ENCODE measurements at places on chromosomes 2 and 18.

DNA sequence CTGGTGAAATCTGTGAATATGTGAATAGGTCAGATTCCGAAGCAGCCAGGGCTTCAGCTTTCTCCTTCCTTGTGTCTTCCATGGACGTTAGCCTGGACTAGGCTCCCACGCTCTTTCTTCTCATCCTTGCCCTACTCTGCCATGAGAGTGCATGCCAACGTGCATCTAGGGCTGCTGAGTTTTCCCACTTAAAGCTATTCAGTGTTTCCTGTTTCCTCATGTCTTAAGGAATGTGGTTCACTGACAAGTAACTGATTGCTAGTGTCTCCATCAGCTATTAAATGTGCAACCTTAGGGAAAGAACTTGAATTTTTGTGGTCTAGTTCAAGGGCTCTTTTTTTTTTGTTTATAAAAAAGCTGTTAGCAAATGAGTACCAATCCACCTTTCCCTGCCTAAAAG, 642.3 kb upstream of the LINC00305 start:
- DNase-seq: no peak

- no peak for DNase-seq
Observed at GRCh38 chr2:7672685-7673071, 755.5 kb downstream of the RNF144A start.

- no peak for DNase-seq
Observed at GRCh38 chr2:234256516-234256915, 206.0 kb downstream of the SPP2 start.

- DNase-seq: no peak
Observed at GRCh38 chr2:188969236-188969635, 4.9 kb upstream of the COL3A1 start.

DNA sequence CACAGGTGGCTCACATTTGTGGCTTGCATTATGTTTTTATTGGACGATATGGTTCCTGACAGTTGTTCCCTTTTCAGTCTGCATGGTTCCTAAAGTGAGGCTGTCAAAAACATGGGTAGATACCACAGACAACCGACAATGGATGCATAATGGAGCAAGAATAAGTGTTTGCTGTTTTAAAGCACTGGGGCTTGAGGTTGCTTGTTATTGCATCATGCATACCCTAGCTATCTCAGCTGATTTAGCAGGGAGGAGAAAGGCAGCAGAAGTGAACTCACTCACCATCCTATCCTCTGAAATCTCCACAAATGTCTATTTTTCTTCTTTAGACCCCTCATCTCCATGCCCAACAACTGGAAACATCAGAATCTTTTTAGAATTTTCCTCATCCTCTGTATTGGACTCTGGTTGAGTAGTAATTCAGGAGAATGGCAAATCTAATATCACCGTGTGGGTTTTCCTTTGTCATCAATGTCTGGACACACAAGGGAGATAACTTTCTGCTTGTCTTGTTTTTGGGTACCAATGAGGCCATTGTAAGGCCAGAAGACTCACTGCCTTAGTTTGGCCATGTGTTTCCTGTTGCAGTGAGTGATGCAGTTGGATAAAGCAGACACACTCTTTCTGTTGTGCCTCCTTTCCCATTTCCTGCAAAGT, 46.7 kb downstream of the FBXO48 start:
- no peak for DNase-seq

DNA sequence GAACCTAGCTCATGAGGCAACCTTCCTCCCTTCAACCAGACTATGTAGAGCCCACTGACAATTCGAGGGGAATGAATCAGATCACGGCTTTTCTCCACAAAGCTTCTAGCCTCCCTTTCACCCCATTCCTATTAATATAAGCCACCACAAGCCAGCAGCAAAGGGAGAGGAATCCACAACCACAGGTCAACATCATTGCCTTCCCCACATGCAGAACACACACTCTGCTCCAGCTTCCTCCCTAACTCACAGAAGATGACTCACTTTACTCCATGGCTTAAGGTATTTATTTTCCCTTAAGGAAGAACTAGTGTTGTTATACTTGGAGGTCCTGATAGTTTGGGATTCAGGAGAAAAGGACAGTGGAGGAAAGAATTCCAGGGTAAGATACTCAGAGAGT, 272.2 kb downstream of the C1D start:
- DNase-seq: no peak

GRCh38 chr2:1350111-1350510, 63.2 kb upstream of the TPO start:
- no peak for DNase-seq

- no peak for DNase-seq
Observed at GRCh38 chr2:74078466-74078865, 69.2 kb downstream of the BOLA3 start.

GRCh38 chr2:101782427-101782792, 84.9 kb downstream of the MAP4K4 start:
- no peak for DNase-seq

- no peak for DNase-seq
Observed at GRCh38 chr2:106596844-106597243, 109.7 kb downstream of the CD8B2 start.

DNA sequence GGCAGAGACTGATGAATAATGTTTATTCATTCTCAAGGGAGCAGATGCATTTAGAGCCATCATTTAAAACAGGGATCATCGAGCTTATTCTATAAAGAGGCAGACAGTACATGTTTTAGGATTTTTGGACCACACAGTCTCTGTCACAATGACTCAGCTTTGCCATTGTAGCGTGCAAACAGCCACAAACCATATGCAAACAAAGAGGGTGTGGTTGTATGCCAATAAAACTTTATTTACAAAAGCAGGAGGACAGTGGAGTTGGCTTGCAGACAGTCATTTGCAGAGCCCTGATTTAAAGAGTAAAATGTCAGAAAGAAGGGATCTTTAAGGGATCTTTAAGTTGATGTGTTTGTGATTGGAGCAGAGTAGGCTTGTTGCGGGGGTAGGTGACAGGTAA, 51.5 kb downstream of the SMIM21 start:
- DNase-seq: no peak

GRCh38 chr2:27655155-27655951, 8.1 kb downstream of the SUPT7L start:
- DNase-seq: no peak

- DNase-seq: no peak
Observed at GRCh38 chr2:77642339-77642738, 120.2 kb upstream of the LRRTM4 start.

DNA sequence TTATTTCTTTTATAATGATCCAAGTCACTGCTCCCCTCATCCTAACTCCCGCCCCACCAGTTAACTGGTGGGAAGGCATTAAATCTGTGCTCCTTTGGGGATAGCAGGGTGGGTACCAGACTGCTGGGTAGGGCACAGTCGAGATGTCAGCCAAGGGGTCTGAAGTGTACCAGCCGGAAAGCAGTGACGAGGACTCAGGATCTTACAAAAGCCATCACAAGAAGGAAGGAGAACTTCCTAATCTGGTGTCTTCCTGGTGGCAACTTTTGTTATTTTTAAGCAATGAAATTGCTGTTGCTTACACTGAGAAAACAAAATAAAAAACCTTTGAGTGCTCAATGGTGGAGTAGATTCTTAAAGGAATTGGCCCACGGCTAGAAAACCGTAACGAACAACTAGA, 97.7 kb downstream of the ALPK2 start:
- no peak for DNase-seq

GRCh38 chr2:42566837-42567321, 1.6 kb upstream of the MTA3 start:
- no peak for DNase-seq

GRCh38 chr2:85033388-85033787, 62.4 kb downstream of the KCMF1 start:
- no peak for DNase-seq

- no peak for DNase-seq
Observed at GRCh38 chr2:115549611-115550130, 1107.2 kb downstream of the DPP10 start.

DNA sequence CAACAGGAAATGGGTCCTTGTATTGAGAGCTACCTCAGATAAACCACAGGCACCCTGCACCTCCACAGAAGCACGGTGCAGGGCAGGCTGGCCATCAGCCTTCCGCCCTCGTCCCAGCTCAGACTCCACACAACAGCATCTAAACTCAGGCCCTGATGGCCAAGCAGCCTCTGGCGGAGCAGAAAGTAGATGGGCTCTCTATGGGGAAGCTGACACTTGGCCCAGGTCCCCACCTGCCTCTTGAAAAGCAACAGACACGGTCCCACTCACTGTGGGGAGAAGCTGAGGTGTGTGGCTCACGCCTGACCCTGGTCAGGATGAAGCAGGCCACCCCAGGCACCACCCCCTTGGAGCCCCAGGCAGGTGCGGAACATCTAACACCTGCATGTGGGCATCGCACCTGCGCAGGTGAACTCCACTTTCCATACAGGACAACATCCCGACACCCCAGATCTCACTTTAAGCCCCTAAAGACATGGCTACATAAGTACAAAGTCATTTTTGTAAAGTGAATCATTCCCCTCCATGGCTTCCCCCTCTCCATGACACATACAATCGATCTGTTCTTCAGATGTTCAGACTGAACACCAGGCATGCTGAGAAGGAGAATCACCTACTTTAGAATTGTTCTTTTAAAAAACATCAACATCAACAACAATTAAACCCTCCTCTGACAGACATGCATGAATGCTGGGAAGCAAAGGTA, 208.4 kb downstream of the ZBTB7C start:
- DNase-seq: no peak

DNA sequence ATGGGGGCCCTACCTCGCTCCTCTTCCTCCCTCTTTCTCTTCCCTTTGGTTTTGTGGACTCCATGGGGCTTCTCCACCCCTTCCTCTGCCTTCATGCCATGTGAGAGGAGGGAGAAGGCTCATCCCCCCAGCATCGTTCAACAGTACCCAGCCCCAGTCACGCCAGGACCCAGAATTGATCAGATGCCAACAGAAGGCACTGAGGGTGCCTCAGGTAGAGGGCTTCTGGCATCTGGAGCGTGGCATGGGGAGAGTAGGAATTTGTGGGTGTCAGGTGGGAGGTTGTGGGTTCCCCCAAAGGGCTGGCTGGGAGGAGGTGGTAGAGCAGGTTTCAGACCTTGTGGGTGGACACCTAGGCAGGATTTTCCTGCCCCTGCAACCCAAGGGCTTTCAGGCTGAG, 122.0 kb downstream of the TWIST2 start:
- DNase-seq: no peak

DNA sequence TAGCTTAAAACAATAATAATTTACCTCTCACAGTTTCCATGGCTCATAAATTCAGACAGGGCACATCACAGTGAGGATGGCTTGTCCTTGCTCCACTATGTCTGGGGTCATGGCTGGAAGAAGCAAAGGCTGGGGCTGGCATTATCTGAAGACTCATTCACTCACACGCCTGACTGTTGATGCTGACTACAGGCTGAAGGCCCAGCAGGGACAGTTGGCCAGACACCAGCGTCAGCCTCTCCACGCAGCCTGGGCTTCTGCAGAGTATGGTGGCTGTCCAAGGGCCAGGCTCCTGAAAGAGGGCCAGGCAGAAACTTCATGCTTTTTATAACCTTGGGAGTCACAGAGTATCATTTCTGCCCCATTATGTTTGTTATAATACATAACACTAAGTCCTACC, 33.4 kb downstream of the YPEL5 start:
- DNase-seq: no peak

- no peak for DNase-seq
Observed at GRCh38 chr2:10425699-10426098, 22.4 kb downstream of the ODC1 start.

DNA sequence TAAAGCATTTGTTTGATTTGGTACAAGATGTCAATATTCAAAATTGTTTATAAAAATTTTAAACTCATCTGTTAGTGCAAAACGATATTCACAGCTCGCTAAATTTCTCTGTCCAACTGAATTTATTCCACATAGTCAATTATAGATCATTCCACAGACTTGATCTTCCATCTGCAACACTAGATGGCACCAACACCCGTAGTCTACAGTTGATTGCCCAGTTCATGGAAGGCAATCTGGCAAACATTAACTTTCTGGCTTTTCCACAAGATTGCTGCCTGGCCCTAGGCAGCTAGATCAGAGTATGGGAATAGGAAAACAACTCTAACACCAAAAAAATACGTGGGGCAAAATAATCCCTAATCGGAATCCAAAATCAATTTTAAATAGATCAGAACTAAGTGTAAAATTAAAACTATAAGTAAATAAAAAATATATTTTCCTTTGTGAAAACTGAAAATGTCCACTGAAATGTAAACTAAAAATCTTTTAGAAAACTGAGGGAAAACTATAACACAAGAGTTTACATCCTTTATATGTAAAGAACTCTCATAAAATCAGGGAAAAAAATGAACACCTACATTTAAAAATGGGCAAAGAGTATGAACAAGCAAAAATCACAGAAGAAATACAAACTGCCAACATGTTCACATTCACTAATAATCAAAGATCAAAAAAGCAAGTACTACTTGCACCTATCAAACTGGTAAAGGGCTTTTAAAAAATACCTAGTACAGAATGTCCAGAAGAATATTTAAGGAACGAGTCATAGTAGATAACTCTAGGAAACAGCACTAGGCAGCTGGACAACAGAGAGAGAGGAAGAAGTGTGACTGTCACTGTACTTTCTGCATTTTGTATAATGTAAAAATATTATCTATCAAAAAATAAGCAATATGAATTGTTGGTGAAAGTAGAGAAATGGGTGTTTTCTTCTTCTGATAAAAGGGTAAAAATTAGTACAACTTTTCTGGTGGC, 35.0 kb downstream of the RTN4 start:
- no peak for DNase-seq

GRCh38 chr2:216308576-216308975, 63.7 kb downstream of the MARCHF4 start:
- peak; percentile 56 for DNase-seq

- no peak for DNase-seq
Observed at GRCh38 chr2:100195942-100196341, 53.6 kb upstream of the AFF3 start.

GRCh38 chr18:10111944-10112343, 198.1 kb downstream of the VAPA start:
- DNase-seq: no peak

GRCh38 chr18:2909431-2910140, 62.8 kb downstream of the EMILIN2 start:
- DNase-seq: no peak

- DNase-seq: no peak
Observed at GRCh38 chr2:206255003-206255402, 19.5 kb upstream of the ZDBF2 start.

- DNase-seq: no peak
Observed at GRCh38 chr2:229997565-229997964, 71.2 kb downstream of the SLC16A14 start.

DNA sequence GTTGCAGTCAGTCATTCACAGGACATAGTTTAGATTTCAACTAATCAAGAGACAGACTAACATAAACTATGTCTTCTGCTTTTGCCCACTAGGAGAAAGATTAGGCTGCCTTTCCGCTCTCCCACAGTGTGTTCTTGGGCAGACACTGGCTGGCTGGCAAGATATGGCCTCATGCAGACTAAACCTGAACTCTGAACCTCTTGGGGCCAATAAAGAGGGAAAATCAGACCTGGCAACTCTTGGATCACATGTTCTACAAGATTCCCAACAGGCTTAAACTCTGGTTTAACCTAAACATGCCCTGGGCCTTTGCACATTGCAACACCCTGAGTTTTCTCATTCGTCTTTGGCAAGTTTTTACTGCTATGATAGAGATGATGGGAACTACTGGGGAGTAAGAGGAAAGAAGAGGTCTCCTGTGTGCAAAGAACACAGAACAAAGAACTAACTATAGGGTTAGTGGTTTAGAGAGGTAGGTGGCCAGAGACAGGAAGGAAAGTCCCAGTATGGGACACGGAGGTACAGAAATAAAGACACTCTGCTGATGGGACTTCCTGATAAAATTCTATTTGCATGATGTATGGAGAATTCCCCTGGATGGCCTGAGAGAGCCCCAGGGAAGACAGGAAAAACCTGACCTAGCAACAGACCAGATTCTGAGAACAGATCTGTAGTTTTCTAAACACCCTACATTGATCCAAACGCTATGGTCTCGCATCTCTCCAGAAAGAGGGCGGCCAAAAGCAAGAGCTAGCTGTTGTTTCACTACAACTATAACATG, 2.0 kb upstream of the ATRAID start:
- no peak for DNase-seq

Data from DMS153 (cell line).